ENCODE measurements at places on chromosomes 7 and 10.
A peak's percentile ranks its signal among the peaks of the same experiment; 100 is the strongest.

DNA sequence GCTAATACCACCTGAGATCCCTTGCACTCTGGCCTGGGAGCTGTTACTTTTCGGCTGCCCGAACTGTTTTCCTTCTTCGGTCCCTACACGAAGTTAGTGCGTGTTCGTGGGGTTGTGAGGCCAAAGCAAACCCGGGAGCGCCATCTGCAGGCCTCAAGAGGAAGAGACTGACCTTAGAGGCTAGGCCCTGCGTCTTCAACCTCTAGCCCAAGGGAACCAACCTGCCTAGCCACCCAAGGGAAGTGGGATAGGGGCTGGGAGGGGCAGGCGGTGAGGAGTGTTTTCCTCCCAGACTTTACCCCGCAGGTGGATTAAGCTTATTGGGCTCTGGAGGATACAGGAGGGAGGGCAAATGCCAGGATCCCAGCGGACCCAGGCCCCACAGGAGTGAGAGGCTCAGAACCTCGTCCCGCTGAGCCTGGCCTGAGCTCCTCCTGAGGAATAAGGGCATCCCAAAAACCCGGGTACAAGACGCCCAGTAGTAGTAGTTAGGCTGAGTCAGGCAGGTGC is 1.7 kb upstream of the PAX2 start:
- no peak for DNase-seq

DNA sequence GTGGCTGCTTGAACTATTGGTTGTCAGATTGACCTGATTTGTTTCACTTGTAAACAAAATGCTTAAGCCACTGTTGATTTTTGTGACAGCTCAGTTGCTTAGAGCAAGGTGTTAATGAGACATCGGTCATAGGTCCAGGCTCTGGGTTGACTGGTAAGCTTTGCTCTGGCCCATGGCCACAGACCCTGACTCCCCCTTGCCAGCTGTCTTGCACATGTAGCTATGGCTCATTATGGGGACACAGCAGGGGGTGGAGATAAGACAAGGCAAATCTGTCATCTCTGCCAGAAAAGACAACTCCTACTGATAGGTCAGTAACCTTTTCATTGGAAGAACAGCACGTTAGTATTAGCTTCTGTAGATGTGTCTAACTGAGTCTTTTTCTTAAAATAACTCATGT is 95.3 kb downstream of the KAT6B start:
- DNase-seq = no peak

GRCh38 chr7:50682079-50682478 is 100.6 kb downstream of the GRB10 start:
- no peak for DNase-seq

DNA sequence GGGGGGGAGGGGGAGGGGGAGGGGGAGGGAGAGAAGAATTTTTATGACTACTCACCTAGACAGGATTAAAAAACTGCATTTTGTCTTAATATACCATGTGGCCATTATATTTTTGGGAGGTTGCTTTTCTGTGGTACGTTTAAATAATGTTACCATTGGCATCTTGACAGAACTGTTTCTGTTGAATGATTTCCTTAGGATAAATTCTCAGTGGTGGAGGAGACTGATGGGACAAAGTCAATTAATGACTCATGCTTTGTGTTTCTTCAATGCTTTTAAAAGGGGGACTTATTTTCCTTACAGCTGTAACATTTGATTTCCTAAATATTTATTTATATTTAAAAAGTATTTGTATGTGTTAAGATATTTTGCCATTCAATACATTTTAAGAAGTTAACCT is 13.7 kb downstream of the AGR2 start:
- no peak for DNase-seq

DNA sequence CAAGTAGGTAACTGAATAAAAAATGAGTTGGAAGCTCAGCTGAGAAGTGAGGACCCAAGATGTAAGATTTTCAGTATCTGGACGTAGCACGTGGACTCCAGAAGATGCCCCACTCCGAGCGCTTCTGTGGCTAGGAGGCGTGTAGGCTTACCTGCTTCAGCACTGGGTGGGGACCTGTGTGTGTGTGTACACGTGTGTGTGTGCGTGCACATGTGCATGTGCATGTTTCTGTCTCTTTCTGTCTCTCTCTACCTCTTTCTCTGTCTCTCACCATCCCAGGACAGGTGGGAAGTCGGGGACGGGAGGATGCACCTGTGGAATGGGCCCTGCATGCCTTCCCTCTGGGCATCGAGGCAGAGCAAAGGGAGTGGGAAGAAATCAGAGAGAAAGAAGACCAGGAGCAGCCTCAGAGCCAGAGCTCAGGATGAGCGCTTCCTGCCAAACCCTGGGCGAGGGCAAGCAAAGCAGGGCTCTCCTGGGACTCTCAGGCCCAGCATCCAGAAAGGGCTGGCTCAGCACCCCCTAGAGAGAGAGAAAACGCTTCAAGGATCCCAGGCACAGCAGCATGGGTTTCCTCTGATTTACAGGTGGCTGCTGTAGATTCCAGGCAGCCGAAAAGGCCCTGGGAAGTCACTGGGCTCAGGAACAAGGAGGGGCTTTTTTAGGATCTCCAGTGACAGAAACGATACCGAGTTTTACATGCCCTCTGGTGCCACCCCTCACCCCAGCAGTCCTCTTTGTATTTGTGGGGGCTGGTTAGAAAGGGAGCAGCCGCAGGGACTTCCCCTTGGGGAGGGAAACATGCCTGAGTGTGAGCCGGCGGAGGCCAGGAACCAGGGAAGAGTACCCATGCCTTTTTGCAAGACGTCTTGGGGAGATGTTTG is 28.5 kb downstream of the CXCL12 start:
- DNase-seq = no peak

- no peak for DNase-seq
Measured at GRCh38 chr10:120606051-120606764, 149.2 kb downstream of the PLPP4 start.

DNA sequence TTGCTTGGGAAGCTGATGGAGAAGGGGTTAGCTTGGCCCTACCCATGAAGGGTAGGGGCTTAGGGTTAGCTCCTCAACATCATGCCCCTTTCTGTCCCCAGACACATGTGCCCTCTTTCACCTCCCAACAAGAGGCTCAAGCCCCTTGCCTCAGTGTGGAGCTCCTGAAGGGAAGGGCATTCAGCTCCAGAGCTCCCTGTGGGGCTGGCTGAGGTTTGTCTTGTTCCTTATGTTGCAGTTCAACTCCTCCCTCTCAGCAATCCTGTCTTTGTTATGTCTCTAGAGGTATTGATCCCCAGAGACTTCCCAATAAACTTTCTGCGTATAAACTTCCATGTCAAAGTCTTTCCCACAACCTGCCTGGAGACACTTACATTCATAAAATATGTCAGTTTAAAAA is 252.2 kb upstream of the SP4 start:
- no peak for DNase-seq

GRCh38 chr10:89915968-89916367 is 214.6 kb downstream of the KIF20B start:
- no peak for DNase-seq

GRCh38 chr7:142838461-142839213 is 16.2 kb upstream of the EPHB6 start:
- no peak for DNase-seq

DNA sequence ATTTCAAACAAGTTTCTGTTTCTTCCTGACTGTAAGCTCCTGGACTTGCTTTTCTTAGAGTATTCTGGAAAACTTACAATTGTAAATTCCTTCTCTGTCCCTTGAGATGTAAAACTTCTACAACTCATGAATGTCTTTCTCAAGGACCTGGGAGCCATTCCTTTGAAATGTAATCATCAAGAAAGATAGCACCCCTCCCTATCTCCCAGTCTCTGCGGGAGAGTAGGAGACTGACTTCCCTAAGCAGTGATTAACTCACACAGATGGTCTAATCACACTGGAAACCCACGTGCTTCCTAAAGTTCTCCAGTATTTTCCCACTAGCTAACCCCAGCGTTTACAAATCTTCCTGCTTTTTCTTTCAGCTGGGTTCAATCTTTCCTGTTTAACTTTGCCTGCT is 549.4 kb downstream of the SORCS1 start:
- DNase-seq = no peak

GRCh38 chr10:109287858-109288257 is 635.5 kb downstream of the XPNPEP1 start:
- no peak for DNase-seq

DNA sequence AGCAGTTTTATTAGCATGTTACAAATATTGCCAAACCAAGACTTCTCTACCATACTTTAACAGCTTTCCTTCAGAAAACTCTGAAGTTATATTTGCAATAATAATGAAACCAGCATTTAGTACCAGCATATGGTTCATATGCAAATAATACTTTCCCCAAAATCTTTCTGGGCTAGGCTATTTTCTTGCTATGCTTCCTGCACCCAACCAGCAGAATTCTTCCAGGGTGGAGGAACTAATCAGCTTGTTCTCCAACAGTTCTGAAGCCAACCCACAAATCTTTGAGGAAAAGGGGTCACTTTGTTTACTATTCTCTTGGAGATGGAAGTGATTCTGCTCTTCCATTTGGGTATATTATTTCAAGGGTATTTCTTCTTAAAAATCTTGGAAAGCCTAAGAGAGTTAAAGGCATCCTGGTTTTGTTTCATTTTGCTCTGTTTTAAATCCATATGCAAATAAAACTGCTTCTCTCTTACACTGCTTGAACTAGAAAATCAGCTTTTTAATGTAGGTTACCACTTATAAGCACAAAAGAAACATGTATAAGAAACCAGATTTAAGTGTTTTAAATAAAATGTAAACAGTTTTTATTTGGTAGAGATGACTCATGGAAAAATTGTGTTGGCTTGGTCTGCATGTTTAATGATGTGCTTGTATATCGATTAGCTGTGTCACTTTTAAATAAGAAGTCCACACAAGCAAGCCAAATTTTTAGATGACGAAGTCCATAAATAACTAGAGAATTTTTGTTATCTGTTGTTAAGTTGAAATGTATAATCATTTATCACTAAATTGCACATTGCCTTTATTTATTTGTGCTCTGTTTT is 103.7 kb downstream of the HECTD2 start:
- DNase-seq = no peak

GRCh38 chr10:91681361-91682276 is 48.7 kb upstream of the PPP1R3C start:
- DNase-seq = no peak

- no peak for DNase-seq
Measured at GRCh38 chr10:107043461-107043860, 121.0 kb downstream of the SORCS1 start.

DNA sequence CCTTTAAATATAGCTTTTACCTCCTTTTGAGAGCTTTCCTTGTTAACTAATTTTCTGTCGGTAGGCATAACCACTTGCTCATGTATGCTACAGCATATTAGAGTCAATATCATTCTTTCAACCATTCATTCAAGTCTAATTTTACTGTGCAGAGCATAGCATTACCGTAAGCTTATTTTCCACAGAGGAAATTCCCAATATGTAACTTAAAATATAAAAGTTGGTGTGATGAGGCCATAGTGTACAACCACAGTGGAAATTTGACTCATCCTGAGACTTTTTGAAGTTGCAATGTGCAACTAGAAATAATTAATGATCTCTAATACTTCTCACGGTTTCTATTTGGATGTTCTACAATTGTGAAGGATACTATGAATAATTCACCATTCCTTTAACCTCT is 80.6 kb upstream of the KLF6 start:
- DNase-seq = no peak

GRCh38 chr7:92827464-92828120 is 8.8 kb downstream of the CDK6 start:
- no peak for DNase-seq

GRCh38 chr10:42684517-42684916 is 46.1 kb upstream of the ZNF33B start:
- DNase-seq = no peak

GRCh38 chr10:102117391-102118159 is 2.6 kb downstream of the LDB1 start:
- peak; percentile 36 for DNase-seq

DNA sequence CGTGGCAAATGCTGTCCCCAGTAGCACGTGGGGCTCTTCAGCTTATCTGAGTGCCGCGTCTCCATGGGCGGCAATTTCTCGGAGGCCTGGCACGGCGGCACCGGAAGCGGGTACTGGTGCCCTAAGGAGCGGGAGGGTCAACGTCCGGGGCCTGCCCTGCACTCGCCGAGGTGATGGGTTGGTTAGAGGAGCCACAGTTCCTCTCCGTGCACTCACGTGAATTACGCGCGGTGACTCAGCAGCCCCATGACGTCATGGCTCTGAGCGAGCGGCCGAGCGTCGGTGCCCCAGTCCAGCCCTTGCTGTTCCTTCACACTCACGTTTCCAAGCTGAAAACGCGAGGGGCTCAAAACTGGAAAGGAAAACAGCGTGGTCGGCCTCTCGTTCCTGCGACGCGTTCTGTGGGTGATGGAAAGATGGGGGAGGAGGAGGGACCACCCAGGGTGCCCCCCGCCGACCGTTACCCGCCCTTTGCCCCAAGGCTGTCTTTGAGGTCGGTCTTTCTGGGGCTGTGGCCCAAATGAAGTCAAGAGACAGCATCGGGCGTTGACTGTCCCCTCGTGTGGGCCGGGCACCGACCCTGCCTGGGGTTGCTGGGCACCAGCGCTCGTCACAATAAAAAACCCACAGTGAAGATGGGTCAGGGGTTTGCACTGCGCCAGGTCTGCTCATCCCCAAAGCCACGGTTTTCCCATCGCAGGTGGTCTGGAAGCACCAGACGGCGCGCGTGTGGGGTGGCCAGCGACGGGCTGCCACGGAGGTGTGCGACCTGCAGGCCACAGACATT is 70.4 kb upstream of the CFAP46 start:
- DNase-seq = no peak

GRCh38 chr7:16874066-16874465 is 7.7 kb downstream of the AGR3 start:
- no peak for DNase-seq

DNA sequence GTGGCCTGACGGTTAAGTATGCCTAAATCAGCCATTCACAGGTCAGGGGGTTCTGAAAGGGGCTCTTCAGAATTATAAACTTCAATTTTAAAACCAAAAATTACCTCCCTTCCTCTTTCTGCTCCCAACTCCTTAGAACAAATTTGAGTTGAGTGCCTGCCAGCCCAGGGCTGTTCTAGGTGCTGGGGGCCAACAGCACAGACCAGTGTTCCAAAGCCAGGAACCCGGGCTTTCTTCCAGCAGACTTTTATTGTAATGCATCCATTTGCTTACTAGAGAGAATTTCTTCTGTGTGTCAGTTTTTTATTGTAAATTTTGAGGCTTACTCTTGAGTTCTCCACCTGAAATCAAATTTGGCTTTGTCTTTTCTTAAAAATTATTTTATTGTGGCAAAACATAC is 238.5 kb downstream of the CACNB2 start:
- DNase-seq = no peak

DNA sequence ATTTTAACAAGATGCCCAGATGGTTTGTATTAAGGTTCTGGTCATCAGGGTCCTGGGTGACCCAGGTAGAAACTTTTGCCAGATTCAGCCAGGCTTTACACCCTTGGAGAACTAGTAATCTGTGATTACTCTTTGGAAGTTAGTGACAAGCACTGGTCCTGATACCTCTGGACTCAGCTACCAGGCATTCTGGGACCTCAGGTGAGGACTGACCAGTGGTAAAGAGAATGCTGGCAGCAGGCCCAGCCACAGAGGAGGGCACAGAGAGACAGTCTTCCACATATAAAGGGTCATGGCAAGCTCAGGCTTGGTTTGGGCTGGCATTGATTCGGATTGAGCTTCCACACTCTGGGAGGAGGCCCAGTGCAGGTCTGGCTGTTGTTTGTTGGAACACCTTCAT is 112.0 kb upstream of the CHST15 start:
- no peak for DNase-seq

GRCh38 chr7:136325578-136325977 is 348.4 kb upstream of the MTPN start:
- no peak for DNase-seq

- no peak for DNase-seq
Measured at GRCh38 chr7:129875745-129876411, 76.9 kb downstream of the UBE2H start.

- no peak for DNase-seq
Measured at GRCh38 chr10:5449823-5450222, 37.5 kb downstream of the NET1 start.

GRCh38 chr7:26090927-26091519 is 61.0 kb upstream of the NFE2L3 start:
- no peak for DNase-seq

Data from stimulated activated CD8-positive, alpha-beta memory T cell treated with anti-CD3 and anti-CD28 coated beads, Interleukin-15, amount 100 ng/mL, for 4 hours (primary cell).